Astrocyte (in vitro differentiated cells and primary cell): ENCODE measurements at places on chromosomes 11 and 22. TPM values are rescaled to one million over a fixed set of nuclear protein-coding genes. Genes with fewer than 3 reads are reported as not detected.

GRCh38 chr22:50045211-50046018 is 12.7 kb downstream of the TTLL8 start:
- no peaks in the 10 kb centered on the region for H3K4me1 ChIP-seq
- H3K36me3 ChIP-seq, result no peaks in the 10 kb centered on the region
- DNase-seq, result no peak
- H3K4me3 ChIP-seq, result no peak overlapping the region

DNA sequence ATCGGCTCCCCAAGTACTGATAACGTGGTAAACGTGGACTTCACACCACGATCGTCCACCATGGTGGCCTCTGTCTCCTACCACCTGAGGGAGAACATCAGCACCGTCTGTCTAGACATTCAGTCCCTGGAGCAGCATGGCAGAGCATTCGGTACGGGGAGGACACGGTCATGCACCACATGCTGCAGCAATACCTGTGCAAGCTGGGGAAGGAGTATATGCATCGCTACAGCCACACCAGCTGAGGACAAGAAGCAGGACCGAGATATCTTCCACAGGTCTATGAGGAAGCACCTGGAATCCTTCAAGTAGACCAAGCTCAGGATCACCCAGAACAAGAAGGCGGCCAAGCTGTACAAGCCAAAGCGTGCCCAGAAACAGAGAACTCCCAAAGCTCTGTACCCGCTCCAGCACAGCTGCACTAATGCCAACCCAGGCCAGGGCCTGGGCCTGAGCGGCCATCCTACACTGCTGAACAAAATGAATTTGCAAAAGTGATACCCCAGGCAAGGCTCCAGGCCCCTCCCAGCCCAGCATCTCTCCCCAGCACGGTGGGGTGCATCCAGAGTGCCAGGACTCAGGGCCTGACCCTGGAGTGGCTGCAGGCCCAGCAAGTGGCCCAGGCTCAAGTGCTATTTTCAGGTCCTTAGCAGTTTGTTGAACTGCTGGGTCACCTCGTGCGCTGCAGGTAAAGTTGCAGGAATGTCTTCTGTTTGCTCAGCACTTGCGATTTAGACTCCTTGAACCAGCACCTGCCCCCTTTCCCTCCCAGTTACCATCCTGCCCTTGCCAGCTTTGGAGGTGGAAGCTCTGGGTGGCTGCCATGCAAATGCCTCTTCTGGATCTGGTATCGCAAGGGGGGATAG is 119.3 kb upstream of the SERPIND1 start:
- DNase-seq, result no peak
- H3K4me3 ChIP-seq, result no peak overlapping the region
- peaks cover 3% of the 10 kb centered on the region for H3K4me1 ChIP-seq
- H3K36me3 ChIP-seq, result no peaks in the 10 kb centered on the region
- peaks cover 4% of the 10 kb centered on the region for H3K27me3 ChIP-seq

- no peaks in the 10 kb centered on the region for H3K27me3 ChIP-seq
- H3K27ac ChIP-seq, result peak overlapping the region; percentile 71
- peaks cover 24% of the 10 kb centered on the region for H3K4me1 ChIP-seq
- peak overlapping the region; percentile 88 for H3K4me3 ChIP-seq
- peaks cover 4% of the 10 kb centered on the region for H3K36me3 ChIP-seq
These were observed 415 bp downstream of the CENATAC start for GRCh38 chr11:118998388-118998717.

GRCh38 chr22:20167643-20168322 is 16.9 kb upstream of the CCDC188 start:
- H3K4me3 ChIP-seq, result no peak overlapping the region
- no peak overlapping the region for H3K27ac ChIP-seq
- no peaks in the 10 kb centered on the region for H3K36me3 ChIP-seq

- H3K4me1 ChIP-seq, result no peaks in the 10 kb centered on the region
- no peaks in the 10 kb centered on the region for H3K27me3 ChIP-seq
- no peak for DNase-seq
- no peak overlapping the region for H3K27ac ChIP-seq
- no peak overlapping the region for H3K4me3 ChIP-seq
These were observed 18.6 kb upstream of the NXPE4 start for GRCh38 chr11:114614127-114614720.

GRCh38 chr11:84214557-84214956 is 928.4 kb upstream of the CCDC90B start:
- H3K27ac ChIP-seq, result no peak overlapping the region
- H3K4me1 ChIP-seq, result no peaks in the 10 kb centered on the region
- H3K36me3 ChIP-seq, result no peaks in the 10 kb centered on the region
- H3K4me3 ChIP-seq, result no peak overlapping the region

GRCh38 chr11:130645164-130645842 is 196.9 kb downstream of the ADAMTS15 start:
- peaks cover 19% of the 10 kb centered on the region for H3K4me1 ChIP-seq
- H3K27ac ChIP-seq, result no peak overlapping the region
- no peaks in the 10 kb centered on the region for H3K27me3 ChIP-seq
- no peaks in the 10 kb centered on the region for H3K36me3 ChIP-seq
- DNase-seq, result no peak

GRCh38 chr11:12125609-12126149 is 15.3 kb downstream of the MICAL2 start:
- H3K36me3 ChIP-seq, result peaks cover 37% of the 10 kb centered on the region
- peak overlapping the region; percentile 79 for H3K27ac ChIP-seq
- peaks cover 68% of the 10 kb centered on the region for H3K4me1 ChIP-seq
- no peak for DNase-seq

- peaks cover 44% of the 10 kb centered on the region for H3K4me1 ChIP-seq
- peak overlapping the region; percentile 55 for H3K4me3 ChIP-seq
- H3K27me3 ChIP-seq, result no peaks in the 10 kb centered on the region
- H3K36me3 ChIP-seq, result no peaks in the 10 kb centered on the region
- peak; percentile 51 for DNase-seq
These were observed 2.6 kb upstream of the GCAT start for GRCh38 chr22:37804881-37805809.

- H3K36me3 ChIP-seq, result no peaks in the 10 kb centered on the region
- no peaks in the 10 kb centered on the region for H3K4me1 ChIP-seq
- no peaks in the 10 kb centered on the region for H3K27me3 ChIP-seq
- DNase-seq, result no peak
- no peak overlapping the region for H3K27ac ChIP-seq
These were observed 41.7 kb downstream of the LMO1 start for GRCh38 chr11:8221917-8222495.

GRCh38 chr11:6576471-6577373 is 26.7 kb downstream of the RRP8 start:
- H3K27me3 ChIP-seq, result no peaks in the 10 kb centered on the region
- DNase-seq, result peak; percentile 75
- H3K4me3 ChIP-seq, result no peak overlapping the region
- no peaks in the 10 kb centered on the region for H3K36me3 ChIP-seq
- peaks cover 13% of the 10 kb centered on the region for H3K4me1 ChIP-seq

The CDHR5 gene
- total RNA-seq, result 0.12 TPM in 1 of 2 replicates, not detected in the other

The C11orf16 gene
- not detected in 2 replicates for total RNA-seq

The TMEM121B gene
- total RNA-seq, result 1.6 and 1.9 TPM in 2 replicates

The MMP27 gene
- total RNA-seq, result not detected in 2 replicates

The OR6A2 gene
- 0.09 TPM in 1 of 2 replicates, not detected in the other for total RNA-seq

The TEX12 gene
- total RNA-seq, result not detected in 2 replicates

The SLC22A12 gene
- total RNA-seq, result not detected in 2 replicates

The MYBPC3 gene
- not detected in 2 replicates for total RNA-seq

The TUBA8 gene
- total RNA-seq, result 0.79 TPM in 1 of 2 replicates, not detected in the other

The COA4 gene
- total RNA-seq, result 55.9 and 59.0 TPM in 2 replicates
